ENCODE measurements at places on chromosomes 1 and 21.

DNA sequence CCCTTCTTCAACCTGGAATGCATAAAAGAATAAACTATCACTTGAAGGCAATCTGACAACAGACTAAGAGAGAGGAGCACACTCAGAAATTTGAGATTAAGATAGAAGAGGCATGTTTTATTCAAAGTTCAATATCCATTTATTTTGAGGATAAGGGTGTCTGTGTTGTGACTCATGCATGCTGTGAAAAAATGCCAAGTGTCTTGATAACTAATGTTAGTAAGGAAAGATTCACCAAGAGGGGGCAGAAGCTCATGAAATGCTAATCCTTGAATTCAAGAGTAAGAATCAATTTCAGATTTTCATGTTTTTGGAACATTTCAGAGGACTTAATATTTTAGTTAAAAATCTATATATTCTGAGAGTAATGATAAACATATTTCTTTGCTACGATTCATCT lies 94.0 kb downstream of the IFI44 start:
- no peak for DNase-seq

DNA sequence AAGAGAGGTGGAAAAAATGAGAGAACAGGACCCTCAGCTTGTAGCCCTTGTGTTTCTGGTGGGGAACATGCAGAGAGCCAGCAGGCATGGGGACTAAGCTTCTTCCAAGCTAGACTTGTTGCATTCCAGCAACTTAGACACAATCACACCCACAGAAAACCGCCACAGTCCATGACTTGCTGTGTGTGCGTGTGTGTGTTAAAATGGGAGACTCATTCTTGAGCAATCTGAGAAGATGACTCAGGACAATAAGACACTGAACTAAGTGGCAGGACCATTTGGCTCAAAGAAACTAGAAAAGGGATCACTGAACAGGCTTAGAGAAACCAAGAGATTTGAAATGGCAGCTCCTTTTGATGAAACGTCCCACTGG lies 78.0 kb downstream of the HLX start:
- DNase-seq = no peak

- DNase-seq = no peak
These were observed 185.9 kb downstream of the SLC45A1 start for GRCh38 chr1:8503842-8504241.

DNA sequence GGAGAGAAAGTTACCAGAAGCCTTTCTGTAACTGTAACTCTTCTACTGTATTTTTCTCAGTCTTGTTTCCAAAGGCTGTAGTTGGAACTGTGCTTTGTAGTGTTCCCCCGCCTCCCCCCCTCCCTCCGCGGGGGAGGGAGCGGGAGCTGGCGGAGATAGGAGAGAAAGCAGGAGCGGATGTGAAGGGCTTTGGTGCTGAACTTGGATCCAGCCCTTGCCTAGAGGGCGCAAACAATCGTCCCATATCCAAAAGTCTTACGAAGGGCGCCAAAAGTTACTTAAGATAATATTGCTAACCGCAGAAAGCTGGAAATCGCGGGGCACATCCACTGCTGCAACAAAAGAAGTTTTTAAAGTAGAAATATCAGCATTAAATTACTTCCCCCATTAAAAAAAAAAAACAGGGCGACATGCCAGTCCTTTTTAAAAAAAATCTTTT lies 2.4 kb upstream of the NFIA start:
- no peak for DNase-seq

DNA sequence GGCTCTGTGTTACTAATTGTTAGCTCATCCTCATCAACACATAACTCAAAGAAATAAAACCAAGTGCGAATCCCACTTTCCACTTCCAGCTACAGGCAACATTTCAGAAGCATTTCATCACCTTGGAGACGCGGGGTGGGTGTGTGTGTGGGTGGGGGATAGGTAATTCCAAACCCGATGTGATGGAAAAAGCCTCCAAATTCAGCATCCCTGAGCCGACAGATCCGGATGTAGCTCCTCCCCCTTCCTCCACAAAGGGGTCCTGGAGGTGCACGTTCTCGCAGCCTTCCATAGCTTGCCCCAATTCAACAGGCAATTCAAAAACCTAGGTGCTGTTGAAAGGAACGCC lies 486 bp downstream of the HSPA13 start:
- DNase-seq = no peak

All from effector memory CD4-positive, alpha-beta T cell (primary cell).